ENCODE measurements at places on chromosomes 1 and 21.

DNA sequence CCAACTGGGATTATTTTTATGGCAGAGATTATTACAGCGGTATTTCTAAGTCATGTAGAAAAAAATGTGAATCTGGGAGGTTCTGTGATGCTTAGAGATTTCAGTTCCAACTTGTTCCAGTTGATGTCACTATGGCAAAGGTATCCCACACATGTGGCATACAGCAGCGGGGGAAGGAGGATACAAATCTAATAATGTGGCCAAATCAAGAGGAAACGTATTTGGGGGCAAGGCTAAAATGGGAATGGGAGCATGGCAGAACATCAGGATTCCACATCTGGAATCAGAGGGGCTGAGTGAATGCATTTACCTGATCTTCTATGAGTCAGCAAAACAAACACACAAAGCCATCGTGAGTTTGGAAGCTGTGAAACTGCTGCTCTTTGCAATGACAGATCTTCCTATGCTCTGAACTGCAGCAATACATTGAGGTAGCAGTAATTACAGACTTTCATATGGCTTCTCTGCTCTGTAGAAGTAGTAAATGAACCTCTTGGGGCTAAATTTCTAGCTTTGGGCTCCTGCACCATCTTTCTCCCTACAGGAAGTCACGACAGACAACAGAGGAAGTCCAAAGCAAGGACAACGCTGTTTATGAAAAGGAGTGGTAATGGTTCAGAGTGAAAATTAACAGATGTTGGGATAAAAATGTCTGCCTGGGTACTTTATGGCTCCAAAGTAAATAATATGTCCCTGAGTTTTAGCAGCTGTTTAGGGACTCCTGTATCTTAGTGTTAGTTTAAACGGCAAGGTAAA lies 55.5 kb downstream of the GABPA start:
- DNase-seq: peak; percentile 40

- no peak for DNase-seq
Measured at GRCh38 chr1:88194542-88194941, 489.5 kb upstream of the PKN2 start.

- DNase-seq: no peak
Measured at GRCh38 chr1:180198196-180198595, 31.9 kb upstream of the LHX4 start.

- no peak for DNase-seq
Measured at GRCh38 chr21:38843806-38844503, 38.2 kb downstream of the ETS2 start.

DNA sequence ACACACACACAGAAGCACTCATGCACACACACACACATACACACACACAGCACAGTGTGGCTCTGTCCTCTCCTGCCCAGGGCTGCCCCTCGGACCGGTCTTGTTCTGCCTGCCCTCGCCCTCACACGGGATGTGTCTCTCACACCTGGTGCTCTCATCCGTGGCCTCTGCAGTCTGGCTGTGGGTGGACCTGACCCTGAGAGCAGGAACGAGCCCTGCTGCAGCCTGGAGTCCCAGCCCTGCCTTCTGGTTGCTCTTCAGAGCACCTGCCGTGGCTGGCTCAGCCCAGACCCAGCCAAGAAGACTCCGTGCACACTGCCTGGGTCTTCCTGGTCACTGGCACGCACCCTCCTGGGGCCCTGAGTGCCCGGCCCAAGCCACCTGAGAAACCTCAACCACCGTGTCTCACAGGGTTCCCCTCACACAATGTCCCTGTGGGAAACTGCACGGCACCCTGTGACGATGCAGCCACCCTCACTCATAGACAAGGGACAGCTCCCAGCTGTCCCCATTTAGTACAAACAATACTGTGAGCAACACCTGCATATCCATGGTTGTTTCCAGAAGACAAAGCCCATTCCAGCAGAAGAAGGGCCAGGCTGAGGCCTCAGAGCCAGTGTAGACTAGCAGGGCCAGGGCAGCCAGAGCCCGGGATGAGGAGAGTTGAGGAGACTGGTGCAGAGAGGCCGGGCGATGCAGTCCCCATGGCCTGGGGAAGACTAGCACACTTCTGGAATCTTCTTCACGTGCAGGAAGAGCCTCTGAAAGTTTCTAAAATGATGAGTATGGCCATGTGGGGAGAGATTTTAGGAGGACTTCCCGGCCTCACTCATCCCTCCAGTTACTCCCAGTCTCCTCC lies 234.0 kb downstream of the NPHP4 start:
- DNase-seq: no peak

GRCh38 chr1:98723574-98723973 lies 62.1 kb downstream of the SNX7 start:
- DNase-seq: no peak

GRCh38 chr1:22557341-22557950 lies 5.8 kb upstream of the EPHA8 start:
- no peak for DNase-seq

- DNase-seq: peak; percentile 91
Measured at GRCh38 chr1:244322791-244323521, 128.8 kb downstream of the ADSS2 start.

DNA sequence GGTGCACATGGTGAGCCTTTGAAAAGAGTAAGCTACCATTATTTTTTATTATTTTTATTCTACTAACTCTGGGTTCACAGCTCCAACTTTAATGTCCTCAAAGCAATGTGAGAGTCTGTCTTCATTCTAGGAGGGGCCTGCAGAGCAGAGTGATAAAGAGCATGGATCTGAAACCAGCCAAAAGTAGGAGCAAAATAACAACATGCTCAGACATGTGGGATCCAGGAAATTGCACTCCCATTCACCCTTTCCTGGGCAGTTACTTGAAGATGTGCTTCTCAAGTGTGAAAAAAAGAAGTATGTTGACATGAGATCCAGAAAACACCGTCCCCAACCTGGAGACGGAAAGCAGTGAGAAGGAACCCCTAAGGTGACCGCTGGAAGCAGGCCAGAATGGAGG lies 8.7 kb upstream of the LIN28A start:
- DNase-seq: no peak

DNA sequence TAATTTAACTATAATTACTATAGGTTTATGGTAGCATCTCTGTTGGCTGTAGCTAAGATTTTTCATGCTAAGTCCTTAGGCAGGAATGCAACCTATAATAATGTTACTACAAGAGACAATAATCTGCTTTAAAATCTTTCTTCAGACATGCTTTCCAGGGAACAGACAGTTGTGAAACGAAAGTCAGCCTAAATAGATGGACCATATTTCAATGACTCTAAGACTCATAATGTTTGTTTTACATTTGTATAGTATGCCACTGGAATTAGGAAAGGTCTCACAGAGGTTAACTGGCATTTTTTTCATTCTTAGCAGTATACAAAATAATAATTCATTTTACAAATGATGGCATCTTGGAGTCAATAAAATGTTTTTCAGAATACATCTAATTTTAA lies 8.1 kb downstream of the RERE start:
- DNase-seq: no peak

DNA sequence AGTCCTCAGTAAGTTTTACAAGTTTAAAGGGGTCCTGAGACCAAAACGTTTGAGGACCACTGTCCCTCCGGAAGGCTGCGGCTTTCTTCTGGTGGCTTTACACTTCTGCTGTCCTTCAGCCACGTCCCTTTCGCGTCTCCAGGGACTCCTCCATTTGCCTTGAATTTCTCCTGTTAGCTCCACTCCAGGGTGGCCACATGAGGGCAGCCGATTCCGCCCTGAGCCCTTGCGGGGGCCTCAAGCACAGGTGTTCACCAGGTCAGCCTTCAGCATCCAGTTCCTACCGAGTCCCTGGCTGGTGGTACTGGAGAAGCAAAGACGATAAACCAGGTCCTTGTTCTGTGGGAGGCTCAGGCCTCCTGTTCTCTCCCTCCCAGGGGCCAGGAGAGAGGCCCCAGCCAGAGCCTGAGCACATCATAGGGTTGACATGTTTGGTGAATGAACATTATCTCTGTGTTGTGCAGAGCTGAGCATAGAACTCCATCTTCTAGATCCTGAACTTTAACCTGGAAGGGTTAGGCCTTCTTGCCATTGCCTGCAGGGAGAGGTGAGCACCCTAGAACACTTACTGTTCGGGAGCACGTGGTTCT lies 27.4 kb upstream of the COQ8A start:
- peak; percentile 64 for DNase-seq

GRCh38 chr1:44266400-44267344 lies 53.4 kb downstream of the DMAP1 start:
- no peak for DNase-seq

DNA sequence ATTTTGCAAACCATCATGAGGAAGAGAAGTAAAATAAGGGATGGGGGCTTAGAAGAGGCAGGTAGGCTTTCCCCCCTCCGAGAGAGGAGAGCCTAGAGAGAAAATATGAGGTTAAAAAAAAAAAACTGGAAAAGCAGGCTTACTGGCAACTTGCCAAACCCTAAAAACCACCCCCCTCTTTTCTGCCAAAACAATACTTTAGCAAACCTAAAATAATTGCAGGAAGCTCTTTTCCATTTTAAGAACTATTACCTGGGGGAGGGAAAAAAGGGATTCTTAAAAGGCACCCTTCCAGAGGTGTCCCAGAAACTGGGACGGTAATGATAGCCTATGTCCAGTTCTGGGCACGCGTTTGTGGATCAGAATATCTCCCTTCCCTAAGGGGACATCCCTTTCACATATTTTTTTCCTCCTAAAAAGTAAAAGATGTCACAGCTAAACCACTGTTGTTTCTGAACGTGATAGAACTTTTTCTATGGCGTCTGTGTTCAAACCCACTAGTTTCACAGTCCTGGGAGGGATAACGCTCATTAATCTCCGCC lies 1.1 kb upstream of the NFIA start:
- DNase-seq: no peak

GRCh38 chr1:59856725-59857338 lies 42.1 kb downstream of the HOOK1 start:
- no peak for DNase-seq

DNA sequence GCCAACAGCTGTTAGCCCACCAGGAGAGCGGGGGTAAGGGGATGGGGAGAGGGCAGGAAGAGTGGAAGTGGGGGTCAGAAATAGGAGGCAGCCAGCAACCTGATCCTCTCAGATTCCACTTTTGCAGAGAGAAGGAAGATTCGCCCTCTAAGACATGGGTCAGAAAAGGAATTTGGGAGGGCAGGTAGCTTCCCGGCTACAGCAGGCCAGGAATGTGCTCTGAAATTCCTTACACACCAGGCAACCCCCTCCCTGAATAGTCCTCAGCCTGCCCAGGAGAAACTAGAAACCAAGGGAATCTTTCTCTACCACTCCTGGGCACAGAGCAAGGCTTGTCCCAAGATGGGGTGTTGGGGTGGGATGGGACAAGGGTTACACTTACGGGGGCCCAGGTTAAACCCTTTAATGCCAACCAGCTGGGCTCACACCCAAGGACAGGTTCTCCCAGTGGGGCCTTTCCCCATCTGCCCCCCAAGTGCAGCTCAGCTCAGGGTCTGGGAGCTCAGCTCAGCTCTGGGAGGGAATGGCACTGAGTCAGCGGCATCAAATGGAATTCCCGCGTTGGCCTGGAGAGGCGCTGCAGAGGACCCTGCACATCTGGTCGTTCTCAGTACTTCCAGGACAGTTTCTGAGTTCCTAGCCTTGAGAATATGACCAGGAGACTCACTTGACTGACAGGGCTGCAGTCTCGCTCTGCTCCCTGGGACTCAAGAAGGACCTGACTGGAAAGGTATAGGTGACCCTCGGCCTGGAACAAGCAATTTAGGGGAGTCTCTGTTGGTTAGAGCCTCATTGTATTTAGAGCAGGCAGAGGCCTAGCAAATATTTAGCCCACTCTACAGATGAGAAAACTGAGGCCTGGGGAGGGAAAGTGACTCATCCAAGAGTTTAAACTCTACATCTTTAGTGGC lies 761 bp downstream of the TNNT2 start:
- peak; percentile 36 for DNase-seq

DNA sequence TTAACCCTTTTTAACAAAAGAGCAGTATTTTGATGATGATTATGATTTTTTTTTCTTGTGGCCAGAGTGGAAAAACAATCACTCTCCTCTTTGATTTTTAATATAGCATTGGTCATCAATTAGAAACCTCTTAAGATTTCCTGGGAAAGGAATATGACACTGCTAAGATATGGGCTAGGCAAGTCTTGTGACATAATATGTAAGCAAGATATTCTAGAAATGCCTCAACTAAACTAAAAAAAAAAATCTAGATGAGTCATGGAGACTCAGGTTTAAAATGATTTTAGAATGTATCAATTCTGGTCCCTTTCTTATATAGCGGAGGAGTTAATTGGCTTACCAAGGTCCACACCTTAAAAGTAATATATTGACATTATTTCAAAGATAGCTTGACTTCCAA lies 60.3 kb upstream of the JUN start:
- no peak for DNase-seq

DNA sequence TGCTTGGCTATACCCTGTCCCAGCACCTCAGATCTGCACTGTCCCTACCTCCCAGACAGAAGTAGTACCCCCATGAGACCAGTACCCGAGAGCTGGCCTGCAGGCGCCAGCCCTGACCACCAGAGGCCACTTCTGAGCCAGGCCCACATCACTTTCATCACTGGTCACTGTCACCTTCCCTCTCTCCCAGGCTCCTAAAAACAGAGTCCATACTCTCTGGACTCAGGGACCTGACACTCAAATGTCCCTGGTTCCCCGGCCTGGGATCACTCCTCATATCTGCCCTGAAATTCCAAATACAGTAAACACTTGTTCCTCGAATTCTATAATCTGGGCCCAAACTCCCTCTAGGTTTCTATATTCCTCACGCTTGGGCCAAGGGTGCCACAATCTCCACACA lies 18.7 kb downstream of the TMEM53 start:
- DNase-seq: peak; percentile 58

DNA sequence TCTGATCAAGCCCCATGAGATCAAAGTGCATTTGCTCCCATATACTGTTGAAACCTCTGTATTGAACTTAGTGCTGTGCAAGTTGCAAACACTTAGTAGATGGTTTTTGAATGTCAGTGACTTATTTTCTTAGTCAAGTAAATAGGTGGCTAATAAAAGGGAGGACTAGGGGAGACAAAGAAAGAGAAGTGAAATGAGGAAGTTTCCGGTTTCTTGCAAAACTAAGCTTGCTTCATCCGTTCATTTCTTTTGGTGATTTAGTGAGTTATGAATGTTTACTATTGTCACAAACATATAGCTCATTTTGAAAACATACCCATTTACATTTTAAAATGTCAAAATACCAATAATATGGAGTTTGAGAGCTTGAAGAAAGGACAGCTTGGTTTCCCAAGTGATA lies 23.0 kb downstream of the ADAMTS5 start:
- peak; percentile 41 for DNase-seq

DNA sequence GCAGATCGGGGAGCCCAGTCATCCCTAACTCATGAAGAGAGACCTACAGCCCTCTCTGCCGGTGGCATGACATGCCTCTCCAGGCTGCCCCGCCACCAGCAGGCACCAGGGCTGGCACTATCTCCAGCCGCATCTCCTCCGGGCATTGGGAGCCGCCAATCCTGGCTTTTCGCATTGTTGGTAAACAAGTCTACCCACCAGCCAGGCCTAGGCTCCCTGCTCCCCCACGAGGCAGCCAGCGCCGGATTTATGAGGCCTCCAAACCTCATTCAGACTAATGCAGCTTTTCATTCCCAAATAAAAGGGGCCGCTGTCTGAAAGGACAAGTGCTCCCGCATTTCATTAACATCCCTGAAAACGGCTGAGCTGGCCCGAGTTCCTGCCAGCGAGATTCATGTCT lies 3.4 kb upstream of the GRIK3 start:
- DNase-seq: no peak

GRCh38 chr1:84272401-84272800 lies 29.1 kb upstream of the SAMD13 start:
- no peak for DNase-seq
